Stimulated activated CD4-positive, alpha-beta T cell treated with anti-CD3 and anti-CD28 coated beads, TNF-alpha, amount 100 ng/mL, for 48 hours (primary cell): ENCODE measurements at places on chromosomes 7 and 10.

- no peak for DNase-seq
Observed at GRCh38 chr7:152851326-152851725, 91.8 kb downstream of the ACTR3B start.

- DNase-seq, result no peak
Observed at GRCh38 chr10:77550378-77550777, 87.2 kb downstream of the KCNMA1 start.

DNA sequence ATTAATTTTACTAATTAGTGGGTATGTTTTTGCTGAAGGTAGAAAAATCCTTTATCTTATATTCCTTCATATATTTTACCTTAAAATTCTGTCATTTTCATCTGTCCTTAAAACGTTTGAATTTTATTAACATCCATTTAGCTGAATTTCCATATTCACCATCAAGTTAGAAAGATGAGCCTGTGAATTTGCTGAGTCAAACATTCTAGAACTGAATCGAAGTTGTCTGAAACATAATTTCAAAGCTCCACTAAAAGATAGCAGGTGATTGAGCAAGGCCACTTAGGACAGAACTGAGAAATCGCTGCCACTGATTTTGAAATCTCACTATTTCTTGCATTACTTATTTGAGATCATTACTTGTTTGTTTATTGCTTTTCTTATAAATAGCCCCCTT is 17.5 kb downstream of the HGF start:
- DNase-seq, result no peak

- peak; percentile 17 for DNase-seq
Observed at GRCh38 chr7:8436965-8437364, 3.6 kb downstream of the NXPH1 start.

DNA sequence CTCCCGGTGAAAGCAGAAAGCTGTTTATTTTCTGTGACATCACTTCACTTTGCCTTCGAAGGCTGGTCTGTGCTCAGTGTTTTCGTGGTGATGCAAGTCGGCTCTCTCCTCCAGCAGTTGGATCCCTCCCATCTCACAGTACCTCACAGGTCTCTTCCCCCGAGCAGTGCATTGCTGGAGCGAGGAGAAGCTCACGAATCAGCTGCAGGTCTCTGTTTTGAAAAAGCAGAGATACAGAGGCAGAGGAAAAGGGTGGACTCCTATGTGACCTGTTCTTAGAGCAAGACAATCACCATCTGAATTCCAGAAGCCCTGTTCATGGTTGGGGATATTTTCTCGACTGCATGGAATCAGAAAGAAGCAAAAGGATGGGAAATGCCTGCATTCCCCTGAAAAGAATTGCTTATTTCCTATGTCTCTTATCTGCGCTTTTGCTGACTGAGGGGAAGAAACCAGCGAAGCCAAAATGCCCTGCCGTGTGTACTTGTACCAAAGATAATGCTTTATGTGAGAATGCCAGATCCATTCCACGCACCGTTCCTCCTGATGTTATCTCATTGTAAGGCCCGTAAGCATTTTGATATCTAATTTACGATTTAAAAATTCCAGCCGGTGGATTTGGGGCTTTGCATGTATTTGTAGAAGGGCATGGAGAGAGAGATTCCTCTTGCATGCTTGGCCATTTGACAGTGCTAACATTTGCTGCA is at the start of gene LGI1:
Gene LGI1 (plus strand): TSS at position 136 of the 707 bp plus-strand sequence. CDS start 209 bp downstream, at position 345.
- DNase-seq, result no peak
